Stimulated activated CD4-positive, alpha-beta T cell treated with anti-CD3 and anti-CD28 coated beads, Interleukin-1b, Interleukin-23, amount 100 ng/mL, for 1 hour (primary cell): ENCODE measurements at places on chromosomes 12 and 14.

DNA sequence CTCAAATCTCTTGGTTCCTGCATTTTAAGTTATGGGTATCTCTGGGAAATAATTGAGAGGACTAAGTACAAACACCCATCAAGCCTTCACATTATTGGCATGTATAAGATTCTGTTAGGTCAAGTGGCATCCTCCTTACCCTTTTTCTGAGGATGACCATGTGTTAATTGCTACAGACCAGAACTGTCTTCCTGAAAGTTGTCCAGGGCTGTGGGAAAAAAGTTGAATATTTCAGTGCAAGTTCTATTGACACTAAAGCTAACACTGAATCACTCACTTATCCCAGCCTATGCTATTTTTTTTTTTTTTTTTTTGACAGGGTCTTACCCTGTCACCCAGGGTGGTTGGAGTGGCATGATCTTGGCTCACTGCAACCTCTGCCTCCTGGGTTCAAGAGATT lies 130.1 kb upstream of the HIF1A start:
- no peak for DNase-seq

GRCh38 chr14:32404784-32405573 lies 75.9 kb downstream of the AKAP6 start:
- DNase-seq = no peak

DNA sequence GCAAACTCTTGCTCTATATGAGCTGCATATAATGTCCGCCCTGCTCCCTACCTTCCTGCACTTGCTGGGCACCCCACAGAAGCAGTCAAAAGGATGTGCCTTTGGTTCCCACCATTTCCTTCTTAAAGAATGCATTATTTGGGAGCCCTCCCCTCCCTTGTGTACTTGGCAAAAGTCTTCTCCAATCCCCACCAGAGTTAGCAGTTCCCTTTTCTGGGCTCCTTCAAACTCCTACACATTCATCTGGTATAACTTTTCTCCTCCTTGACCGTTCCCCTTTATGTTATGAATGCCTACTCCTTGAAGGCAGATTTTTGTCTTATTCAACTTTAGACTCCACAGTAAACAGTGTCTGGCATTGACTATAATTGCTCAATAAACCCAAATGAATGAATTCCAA lies 27.8 kb downstream of the AREL1 start:
- DNase-seq = no peak

DNA sequence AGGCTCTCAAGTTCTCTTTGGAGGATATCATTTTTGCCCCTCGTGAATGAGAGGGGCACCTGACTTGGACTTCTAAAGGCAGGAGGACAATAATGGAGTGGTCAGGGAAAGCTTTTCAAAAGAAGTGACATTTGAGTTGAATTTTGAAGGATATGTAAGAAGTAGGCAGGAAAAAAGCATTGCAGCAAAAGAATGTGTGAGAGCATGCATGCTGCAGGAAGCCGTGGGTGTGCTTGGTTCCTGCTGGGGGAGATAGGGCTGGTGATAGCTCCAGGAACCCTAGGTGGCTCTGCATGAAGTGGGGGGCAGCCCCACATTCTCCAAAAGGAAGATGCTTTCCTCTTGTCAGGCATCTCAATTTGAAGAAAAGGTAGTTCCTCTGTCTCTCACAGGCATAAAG lies 23.1 kb downstream of the ACVR1B start:
- DNase-seq = no peak

- DNase-seq = no peak
These were observed 142.8 kb upstream of the AMIGO2 start for GRCh38 chr12:47222520-47223030.

DNA sequence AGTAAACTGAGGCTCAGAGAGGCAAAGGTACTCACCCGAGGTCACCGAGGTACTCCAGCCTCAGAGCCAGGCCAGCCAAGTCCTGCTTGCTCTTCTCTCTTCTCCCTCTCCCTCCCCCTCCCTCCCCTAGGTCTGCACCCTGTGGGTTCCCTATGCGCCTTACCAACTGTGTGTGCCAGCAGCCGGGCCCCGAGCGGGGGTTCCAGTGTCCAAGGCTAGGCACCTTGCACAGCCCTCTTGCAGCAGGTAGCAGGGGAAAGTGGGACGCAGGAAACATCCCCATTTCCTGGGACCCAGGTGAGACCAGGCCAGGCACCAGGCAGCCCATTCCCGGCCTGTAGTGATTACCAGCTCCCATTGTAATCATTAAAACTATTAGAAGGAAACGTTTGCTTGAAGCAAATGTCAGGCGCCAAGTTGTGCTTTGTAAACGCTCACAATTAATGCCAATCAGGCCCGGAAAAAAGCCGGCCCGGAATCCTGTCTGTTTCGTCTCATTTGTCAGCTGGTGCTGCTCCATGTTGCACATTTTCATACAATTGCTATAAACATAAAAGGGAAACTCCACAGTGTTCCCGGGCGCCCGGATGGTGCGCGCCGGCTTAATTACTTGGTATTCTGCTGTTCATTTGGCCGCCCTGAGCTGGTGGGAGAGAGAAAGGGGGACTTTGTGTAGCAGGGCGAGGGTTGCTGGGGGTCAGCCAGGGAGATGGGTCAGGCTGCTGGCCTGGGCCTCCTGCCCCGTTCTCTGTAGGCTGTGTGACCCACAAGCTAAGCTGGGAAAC lies 11.9 kb downstream of the FAM222A start:
- DNase-seq = no peak

- no peak for DNase-seq
These were observed 450.2 kb upstream of the MDGA2 start for GRCh38 chr14:48125654-48126053.

DNA sequence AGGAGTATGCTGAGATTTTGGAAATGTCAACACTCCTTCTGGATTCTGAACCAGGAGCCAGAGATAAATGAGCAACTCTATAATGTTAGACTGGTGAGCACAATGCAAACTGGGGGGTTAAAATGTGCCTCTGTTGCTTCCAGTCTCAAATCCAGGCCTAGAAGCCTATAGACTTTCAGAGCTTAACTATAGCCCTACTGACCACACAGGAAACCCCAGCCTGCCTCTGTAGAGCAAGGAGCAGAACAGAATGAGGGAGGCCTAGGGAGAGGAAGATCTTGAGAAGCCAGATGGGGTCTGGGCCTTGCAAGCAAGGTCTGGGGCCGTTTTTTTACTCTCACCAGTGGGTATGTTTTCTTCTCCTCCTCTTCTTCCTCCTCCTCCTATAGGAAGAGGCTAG lies 225.4 kb upstream of the KITLG start:
- DNase-seq = no peak

DNA sequence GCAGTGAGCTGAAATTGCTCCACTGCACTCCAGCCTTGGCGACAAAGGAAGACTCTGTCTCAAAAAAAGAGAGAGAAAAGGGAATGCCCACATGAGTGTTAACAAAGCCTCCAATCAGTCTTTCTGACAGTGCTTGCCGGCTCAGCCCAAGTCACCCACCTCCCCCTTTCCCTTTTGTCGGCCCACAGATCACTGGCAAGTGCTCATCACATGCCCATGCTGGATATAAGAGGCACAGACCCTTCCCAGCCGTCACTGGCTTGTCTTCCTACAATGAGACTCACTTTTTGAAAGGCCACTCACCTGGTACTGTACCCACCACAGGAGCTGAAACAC lies 70.8 kb downstream of the CCDC88C start:
- no peak for DNase-seq

GRCh38 chr12:69601962-69602685 lies 8.6 kb downstream of the LRRC10 start:
- DNase-seq = no peak

DNA sequence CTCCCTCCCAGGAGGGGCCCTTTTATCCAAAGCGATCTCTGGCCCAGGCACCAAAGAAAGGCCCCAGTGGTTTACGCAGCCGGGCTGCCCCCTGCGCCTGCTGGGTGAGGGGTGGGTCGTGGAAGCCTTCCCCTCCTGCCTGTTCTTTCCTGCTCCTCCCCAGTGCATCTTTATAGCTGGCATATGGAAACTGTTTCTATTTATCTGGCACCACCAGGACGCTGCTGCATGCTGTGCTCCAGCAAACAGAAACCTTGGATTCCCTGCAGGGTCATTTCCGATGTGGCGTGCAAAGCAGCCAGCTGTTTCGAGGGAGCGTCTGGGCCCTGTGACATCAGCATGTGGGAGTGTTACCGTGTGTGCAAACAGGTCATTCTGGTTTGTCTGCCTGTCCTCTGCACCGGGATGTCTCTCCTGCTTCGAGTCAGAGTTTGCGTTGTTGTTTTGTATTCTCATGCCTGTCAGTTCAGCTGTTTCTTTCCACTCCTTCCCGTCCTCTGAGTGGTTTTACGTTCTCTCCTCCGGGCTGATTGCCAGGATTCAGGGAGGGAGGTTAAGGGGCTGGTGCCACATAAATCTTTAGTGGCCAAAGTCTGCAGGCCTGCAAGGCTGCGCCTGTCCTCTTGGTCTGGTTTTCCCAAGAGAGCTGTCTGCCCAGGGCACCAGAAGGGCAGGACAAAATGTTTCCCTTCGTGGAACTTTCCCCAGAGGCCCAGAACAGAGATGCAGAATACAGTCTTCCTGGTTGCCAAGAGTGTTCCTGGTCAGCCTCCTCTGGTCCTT lies 24.6 kb downstream of the TPCN1 start:
- DNase-seq = no peak

- no peak for DNase-seq
These were observed 5.2 kb downstream of the RITA1 start for GRCh38 chr12:113190761-113191160.

- no peak for DNase-seq
These were observed 253.1 kb downstream of the BCAT1 start for GRCh38 chr12:24695657-24696329.

- DNase-seq = no peak
These were observed 284.9 kb downstream of the RAD51B start for GRCh38 chr14:68104518-68104917.

- no peak for DNase-seq
These were observed 4.0 kb upstream of the KCNH3 start for GRCh38 chr12:49534731-49535278.

GRCh38 chr12:71478270-71478669 lies 38.7 kb downstream of the LGR5 start:
- DNase-seq = no peak

- no peak for DNase-seq
These were observed 59.8 kb downstream of the PLEKHG3 start for GRCh38 chr14:64763801-64764621.

DNA sequence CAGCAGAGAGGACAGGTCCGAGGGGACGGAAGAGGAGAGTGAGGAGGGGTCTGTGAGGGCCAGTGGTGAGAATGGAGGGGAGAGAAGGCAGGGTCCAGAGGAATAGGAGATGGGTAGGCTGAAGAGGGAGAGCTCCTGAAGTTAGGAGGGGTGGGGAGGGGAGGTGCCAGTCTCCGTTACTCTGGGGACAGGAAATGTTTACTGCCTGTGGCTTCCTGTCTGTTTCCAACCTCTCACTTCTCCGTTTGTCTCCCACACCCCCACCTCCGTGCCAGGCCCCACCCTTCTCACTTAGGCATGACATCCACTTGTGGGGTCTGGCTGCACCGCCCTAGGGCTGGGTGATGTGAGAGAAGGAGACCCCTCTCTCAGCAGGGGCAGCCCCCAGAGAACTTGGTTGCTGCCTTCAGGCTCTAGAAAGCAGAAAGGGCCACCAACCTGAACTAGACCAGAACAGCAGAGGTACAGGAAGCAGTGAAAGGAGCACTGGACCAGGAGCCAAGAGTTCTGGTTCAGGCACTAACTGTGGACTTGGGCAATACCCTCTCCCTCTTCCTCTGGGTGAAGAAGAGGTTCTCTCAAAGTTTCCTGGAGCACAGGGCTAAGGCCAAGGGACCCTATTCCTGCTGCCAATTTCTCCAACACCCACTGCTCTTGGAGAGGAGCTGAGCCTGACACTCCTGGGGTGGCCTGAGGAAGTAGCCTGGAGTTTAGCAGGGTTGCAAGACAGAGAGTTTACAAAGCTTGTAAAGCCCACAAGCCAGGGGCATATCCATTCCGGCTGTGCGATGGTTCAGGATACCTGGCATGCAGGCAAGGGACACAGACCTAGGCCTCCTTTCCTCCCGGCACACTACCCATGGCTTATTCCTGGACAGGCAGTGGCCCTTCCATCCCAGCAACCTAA lies 5.5 kb downstream of the ITGA5 start:
- no peak for DNase-seq

DNA sequence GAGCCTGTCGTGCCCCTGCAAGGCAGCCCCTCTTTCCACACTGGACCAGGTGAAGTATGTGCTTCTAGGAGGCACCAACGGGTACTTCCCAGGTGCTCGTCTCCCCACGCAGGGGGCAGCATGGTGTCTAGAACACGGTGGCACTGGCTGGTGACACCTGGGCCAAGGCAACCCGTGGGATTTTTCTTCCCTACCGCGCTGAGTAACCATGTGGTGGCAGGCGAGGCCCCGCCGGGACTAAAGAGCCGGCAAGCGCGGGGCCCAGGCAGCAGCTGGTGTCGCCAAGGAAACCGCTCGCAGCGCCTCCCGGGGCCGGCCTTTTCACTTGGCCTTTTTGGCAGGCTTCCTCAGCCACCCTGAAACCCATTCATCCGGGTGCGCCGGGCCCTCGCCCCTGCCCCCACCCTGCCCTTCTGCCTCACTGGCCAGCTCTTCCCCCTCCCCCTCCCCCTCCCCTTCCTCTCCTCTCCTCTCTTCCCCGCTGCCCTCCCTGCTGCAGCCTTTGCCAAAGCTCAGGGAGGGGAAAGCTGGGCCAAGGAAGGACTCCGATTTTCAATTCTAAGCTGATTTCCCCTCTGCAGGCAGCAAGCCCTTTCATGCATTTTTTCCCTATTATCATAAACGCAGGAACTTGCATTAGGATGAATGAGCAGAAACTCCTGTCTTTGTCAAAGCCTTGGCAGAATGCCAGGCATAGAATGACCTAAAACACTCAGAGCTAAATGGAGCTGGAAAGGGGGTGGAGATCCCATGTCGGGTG lies 81.2 kb downstream of the IRF2BPL start:
- peak; percentile 47 for DNase-seq

GRCh38 chr12:53062977-53063707 lies 13.3 kb downstream of the TNS2 start:
- no peak for DNase-seq

DNA sequence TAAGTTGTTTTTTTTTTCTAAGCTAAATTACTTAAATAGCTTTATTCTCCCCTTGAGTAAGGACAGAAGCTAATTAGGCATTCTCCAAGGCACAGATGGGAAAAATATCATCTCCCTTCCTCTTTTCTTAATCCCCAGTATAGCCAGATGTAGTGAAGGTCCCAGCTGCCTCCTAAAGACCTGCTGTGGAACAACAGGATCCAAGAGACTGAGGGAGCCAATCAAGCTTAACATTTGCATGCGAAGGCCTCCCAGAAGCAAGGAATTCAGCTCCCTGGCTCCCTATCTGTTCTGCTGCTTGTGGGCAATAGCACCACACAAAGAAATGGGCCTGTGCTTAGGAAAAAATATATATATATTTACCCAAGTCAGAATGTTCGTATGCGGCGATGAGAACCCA lies 255.2 kb downstream of the SYT1 start:
- no peak for DNase-seq

- no peak for DNase-seq
These were observed 16.2 kb upstream of the IGF1 start for GRCh38 chr12:102496591-102496990.
